ENCODE measurements at places on chromosomes 1 and 21.

GRCh38 chr1:111499026-111499785 is 4.2 kb downstream of the ADORA3 start:
- no peak for DNase-seq

DNA sequence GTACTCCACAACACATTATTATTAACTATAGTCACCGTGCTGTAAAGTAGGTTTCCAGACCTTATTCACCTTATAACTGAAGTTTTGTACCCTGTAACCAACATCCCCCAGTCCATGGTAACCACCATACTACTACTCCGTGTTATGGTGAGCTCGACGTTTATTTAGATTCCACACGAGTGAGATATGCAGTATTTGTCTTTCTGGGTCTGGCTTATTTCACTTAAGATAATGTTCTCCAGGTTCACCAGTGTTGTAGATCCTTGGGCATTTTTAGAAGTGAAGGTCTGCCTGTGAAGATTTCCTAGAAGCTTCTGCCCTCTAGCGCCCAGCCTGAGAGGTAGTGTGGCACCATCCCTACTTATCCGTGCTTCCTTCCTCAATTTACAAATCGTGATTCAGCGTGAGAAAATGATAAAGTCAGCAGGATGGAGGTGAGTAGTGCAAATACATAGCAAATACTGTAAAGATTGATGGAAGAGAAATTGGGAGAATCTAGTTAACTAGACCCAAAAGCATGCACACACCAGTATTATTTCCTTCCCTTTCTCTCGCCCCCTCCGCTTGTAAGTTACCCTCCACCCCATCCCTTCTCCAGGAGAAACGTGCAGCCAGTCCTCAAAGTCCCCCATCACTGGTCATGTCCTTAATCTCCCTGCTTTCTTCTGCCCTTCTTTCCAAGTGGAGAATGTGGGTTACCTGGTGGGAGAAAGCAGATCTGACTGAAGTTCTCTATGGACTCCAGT is 36.0 kb upstream of the DISC1 start:
- DNase-seq: no peak

- no peak for DNase-seq
These were observed 4.3 kb downstream of the RNF2 start for GRCh38 chr1:185049670-185050069.

GRCh38 chr1:3547055-3548005 is 64.0 kb downstream of the MEGF6 start:
- no peak for DNase-seq

DNA sequence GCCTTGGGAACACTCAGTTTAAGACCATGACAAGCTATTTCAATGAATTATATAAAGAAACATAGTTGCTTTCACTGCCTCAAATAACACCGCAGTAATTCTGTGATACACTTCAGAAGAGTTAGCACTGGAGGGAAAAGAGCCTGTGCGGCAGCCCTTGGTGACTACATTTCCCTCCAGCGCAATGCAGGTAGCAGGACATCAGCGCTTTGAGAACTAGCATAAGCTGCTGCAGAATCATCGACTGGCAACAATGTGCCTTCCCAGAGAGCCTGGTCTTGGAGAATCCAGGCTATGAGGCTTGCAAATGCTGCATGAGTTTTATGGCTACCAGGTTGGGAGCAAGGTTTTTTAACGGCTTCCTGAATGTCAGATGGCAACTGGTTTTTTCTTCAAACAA is 7.5 kb downstream of the NRIP1 start:
- DNase-seq: no peak

- DNase-seq: no peak
These were observed 23.7 kb upstream of the ATP6V1G3 start for GRCh38 chr1:198564157-198564556.

DNA sequence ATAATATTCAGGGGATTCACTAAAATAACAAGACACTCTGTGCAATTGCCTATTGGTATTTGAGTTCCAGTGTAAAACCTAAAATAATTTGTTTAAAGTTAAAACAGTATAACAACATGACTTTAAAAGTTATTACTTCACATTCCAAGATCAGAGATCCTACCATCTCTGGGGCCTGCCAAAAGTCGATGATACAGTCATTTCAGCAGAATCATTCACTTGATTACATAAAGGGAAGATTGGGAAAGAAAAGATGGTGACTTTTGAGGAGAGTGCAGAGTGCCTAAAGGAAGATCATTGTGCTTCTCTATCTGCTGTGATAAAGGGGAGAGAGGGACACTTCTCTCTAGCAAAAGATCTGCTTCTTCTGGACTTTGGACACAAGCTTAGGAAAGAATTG is 784.4 kb upstream of the ADGRL4 start:
- DNase-seq: no peak

DNA sequence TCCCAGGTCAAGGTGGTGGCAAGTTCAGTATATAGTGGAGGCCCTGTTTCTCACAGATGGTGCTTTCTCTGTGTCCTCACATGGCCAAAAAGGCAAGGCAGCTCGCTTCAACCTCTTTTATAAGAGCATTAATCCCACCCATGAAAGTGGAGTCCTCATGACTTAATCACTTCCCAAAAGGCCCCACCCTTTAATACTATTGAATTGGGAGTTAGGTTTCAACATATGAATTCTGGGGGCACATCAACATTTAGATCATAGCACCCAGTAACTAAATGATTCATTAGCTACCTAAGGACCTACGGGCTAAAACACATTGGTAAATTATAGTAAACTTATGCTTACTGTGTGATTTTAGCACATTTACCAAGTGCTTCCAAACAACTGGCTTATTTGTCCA is 317.9 kb downstream of the LTN1 start:
- no peak for DNase-seq

DNA sequence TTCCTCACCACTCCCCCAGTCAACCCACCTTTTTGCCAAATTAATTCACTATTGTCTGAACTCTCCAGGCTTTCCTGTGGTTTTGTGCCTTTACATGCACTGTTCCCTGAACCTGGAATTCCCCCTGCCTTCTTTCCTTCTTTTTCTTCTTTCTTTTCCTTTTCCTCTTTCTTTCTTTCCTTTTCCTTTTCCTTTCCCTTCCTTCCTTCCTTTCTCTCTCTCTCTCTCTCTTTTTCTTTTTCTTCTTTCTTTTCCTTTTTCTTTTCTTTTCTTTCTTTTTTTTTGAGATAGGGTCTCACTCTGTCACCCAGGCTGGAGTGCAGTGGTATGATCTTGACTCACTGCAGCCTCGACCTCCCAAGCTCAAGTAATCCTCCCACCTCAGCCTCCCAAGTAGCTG is 56.6 kb upstream of the CDC42BPA start:
- DNase-seq: no peak

DNA sequence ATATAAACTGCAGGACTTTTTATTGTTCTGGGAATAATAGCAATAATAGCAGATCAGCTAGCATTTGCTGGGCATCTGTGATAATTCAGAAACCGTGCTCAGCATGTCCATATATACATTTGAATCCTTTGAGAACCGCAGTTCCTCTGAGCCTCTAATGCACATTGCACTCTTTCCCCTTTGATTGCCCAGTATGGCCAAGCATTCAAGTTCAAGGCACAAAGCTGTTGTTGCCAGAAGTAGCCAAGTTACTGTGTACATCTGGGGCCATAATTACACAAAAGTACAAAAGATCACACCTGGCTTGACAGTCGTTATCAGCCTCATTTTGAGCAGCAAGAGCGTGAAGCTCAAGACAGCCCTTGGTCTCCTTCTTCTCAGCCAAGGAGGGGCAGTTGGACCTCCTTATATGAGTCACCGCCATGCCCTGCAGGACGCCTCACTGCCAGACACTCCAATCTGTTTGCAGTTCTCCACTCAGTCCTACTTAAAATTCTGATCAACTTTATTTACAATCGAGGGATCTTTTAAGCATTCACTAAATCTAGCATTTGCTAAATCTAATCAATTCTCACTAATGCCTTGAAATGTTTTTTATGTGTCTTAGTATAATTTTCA is 216.0 kb downstream of the SLC35F3 start:
- no peak for DNase-seq

- DNase-seq: no peak
These were observed 12.7 kb upstream of the KDM4A start for GRCh38 chr1:43637267-43637666.

DNA sequence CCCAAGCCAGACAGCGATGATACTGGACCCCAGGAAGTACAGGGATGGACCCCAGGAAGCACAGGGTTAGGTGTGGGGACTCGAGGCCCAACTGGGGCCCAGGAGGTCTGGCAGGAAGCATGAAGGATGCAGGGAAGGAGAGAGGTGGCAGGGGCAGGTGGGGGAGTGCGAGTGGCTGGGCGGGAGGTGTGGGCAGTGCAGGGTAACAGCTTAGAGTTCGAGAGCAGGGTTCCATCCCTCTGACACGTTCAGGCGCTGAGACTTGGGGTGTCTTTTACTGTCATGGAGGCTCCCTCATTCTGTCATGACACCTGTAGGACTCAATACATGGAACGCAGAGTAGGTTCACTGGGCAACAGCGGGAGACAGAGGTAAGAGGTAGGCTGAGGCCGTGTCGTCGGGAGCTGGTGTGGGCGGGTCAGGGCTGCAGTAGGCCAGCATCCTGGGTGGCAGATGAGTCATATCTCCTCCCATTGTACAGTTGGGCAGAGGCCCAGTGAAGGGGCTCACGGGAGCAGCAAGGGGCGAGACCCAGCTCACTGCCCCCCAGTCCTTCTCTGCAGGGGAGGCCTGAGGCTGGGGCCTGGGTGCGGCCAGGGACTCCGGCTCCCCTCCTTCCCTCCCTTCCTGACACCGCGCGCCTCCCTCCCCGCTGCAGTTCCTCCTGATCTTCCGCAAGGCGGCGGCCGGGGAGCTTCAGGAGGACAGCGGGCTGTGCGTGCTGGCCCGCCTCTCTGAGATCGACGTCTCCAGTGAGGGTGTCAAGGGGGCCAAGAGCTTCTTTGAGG is 11.6 kb upstream of the CTRC start:
- DNase-seq: no peak

DNA sequence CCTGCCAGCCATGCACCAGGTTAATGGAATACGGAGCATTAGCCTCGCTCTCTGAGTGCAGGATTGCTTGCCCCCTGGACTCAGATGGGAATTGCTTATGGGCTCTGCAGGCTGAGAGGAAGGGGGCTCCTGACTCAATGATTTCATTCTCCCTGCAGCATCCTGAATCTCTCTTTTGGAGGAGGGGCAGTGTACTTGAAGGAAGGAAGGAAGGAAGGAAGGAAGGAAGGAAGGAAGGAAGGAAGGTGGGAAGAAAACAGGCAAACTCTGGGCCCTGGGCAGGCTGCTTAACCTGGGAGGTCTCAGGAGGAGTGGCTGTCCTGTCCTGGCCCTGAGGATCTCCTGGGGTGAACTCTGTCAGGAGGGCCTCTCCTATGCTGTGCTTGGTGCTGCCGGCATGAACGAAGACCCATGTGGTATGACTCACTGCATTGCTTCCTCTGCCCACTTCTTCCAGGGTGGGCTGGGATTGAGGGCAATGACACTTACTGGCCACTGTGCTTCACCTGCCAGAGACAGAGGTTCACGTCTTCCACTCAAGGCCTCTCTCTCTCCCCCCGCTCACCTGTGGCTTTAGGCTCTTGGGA is 257.1 kb upstream of the CSF3R start:
- DNase-seq: no peak

DNA sequence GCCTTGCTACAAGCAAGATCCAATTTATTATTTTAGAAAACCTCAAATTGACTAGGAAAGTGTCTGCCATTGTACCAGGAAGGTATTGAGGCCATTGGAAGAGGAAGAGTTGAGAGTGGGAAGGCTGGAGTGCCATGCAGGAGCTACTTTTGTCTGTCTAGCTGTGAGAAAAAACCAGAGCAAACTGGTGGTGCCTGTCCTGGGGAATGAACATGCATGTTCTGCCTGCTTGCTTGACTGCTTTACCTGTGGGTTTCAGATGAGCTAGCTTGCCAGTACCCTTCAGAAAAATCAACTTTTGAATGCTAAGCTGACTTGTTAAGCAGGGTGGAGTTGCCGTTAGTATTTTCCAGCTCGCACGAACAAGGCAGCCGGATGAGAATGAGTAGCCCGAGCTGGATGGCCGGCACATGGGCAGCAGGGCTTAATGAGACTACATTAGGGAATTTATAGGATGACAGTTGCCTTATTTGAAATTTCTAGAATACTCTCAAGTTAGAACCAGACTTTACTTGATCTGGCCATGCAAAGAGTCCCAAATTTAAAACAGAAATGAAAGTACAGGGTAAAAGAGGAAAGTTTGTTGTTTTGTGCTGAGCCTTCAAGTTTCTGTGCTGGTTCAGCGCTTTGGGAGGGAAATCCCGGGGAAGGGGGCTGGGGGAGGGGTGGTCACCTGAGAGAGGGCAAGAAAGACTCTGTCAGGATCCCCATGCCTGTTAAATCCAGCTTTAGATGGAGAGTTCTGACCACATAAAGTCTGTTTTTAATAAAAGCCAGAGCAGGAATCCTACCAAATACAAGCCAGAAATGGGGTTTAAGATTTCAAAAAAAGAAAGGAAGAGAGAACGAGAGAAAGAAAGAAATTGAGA is 29.6 kb upstream of the C1orf105 start:
- DNase-seq: no peak

DNA sequence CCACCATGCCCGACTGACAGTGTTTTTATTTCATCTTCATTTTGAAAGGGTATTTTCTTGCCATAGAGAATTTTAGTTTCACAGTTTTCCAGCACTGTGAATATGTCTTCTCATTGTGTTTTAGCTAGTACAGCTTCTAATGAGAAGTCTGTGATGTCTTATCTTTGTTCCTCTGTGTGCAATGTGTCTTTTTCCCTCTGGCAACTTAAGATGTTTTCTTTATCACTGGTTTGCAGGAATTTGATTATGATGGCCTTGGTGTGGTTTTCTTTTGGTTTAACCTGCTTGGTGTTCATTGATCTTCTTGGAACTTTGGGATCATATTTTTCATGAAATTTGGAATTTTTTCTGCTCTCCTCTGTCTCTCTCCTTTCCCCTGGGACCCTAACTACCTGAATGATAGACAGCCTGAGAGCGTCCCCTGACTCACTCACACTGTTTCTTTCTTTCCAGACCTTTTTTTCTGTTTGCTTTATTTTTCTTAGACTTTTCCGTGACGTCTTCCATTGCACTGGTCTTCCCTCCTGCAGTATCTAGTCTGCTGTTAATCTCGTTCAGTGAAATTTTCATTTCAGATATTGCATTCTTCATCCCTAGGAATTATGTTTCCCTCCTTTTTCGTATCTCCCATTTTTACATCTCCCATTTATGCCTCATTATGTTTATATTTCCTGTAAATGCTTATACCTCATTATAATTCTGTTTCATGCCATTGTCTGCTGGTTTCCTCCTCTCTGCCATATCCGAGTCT is 48.5 kb downstream of the PDE9A start:
- no peak for DNase-seq

GRCh38 chr1:226479474-226479873 is 69.1 kb upstream of the STUM start:
- DNase-seq: no peak

- no peak for DNase-seq
These were observed 602 bp downstream of the KIAA0319L start for GRCh38 chr1:35556484-35557117.

DNA sequence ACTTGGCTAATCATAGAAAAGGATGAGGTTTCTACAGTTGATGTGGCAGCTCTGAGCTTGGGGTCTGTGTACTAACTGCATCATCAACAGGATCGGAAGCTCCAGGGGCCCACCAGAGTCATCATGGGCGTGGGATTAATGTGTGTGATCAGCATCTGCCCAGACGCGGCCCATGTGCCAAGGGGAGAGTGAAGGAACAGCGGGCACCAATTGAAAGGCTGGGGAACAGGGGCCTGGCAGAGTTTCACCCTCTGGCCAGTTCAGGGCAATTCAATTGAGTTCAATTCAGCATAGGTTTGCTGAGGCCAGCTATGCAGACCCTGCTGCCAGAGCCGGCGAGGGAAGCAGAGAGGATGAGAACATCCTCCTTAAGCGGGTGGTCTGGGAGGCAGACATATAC is 260.0 kb upstream of the AJAP1 start:
- no peak for DNase-seq

- DNase-seq: no peak
These were observed 20.9 kb downstream of the TMED5 start for GRCh38 chr1:93159337-93159736.

Measured in activated effector memory CD4-positive, alpha-beta T cell treated with Interleukin-2 at 50 U/mL for 16 hours (primary cell).